ENCODE measurements at places on chromosomes 5 and 9.

DNA sequence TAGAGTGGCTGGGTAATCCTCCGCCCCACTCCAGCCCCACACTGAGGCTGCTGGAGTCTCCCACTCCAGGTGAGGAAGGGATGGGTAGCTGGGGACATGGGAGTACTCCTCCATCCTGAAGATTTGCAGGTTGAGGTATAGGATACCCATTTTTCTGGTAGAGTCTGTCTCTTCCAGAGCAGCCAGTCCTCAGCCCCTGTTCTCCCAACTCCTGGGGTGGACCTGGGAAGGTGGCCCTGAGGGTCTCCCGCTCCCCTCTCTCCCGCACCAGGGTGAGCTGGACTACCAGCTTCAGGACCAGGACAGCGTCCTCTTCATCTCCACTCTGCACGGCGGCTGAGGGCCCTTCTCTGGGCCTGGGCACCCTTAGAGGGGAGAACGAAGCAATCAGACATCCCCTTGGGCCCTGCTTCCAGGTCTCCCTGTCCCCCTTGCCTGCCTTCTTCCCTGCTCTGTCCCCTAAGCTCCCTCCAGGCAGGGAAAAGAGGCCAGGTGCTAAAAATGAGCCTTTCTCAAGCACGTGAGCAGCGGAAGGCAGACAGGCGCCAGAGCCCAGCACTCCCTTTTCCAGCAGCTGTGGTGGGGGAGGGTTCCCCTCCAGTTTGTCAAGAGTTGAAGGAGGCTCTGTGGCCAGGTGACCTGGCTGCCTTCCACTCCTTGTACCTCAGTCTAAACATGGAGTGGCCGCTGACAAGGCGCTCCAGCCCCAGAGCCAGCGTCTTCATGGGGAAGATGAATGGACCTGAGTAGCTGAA, 18.4 kb downstream of the URM1 start:
- DNase-seq, result no peak

DNA sequence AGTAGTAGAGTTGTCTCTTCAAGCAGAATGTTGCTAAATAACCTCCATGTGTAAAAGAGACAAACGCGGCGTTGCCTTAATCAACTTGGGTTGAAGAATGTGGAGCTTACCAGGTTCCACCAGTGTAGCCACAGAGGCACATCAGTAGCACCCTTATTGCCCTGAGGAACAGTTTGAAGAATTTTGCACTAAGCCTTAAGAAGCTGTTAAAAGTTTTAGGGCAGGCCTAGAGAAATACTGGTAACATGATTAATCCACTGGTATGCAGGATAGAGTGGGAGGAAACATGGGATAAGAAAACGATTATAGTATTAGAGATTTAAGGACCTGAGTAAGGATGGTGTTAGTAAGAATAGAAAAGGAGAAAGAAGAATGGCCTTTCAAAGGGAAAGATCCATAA, 100.6 kb downstream of the ZCCHC7 start:
- peak; percentile 29 for DNase-seq

DNA sequence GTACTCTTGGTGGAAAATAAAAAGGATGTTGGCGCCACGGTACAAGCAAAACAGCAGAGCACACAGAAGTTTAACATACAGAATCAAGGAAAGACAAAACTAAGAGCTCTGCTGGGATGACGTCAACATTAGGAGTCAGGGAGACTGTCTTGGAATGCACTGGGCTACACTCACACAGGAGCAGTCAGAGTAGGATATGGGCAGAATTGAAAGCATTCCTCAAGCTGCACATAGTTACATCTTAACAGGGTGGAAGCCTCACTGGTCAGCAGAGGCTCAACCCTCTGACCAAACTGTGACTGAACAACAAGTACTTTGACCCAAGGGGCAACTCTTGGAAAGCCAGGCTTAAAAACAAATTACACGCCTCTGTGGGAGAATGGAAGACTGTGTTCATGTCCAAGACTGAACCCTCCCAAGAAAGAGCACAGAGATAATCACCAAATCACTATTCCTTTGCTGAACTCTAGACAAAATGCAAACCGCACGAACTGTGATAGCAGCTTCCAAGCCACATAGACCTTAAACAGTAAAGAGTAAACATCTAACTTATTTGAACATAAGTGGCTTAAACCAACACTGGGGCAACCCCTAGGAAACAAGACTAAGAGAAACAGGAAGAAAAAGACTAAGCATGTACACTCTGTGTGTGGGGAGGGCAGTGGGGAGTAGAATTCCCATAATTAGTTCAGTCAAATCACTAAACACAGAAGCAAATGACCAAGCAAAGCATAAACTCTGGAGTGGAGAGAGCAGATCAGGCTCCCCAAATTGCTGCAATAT, 772.7 kb downstream of the PRELID2 start:
- no peak for DNase-seq

DNA sequence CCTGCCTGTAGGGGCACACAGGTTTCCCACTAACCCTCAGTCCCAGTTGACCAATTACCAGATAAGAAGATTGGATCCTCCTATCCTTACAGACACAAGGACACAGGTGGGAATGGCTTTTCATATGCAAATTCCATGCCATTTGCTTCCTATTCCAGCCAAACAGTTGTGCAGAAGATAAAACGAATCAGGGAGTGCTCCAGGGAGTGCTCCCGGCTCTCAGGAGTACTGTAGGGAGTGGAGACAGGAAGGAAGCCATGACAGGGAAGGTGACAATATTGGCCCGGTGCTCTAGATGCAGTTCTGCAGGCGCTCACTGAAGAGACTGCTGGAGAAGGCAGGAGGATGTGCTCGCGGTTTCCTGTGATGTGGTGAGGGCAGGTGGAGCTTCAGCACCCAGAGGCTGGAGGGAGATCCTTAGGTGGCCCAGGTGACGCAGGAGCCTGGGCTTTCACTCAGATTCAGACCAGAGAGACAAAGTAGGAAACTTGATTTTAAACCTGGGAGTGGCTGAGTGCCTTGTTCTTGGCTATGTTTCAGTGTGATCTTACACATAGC, 260.0 kb downstream of the AUH start:
- DNase-seq, result no peak

DNA sequence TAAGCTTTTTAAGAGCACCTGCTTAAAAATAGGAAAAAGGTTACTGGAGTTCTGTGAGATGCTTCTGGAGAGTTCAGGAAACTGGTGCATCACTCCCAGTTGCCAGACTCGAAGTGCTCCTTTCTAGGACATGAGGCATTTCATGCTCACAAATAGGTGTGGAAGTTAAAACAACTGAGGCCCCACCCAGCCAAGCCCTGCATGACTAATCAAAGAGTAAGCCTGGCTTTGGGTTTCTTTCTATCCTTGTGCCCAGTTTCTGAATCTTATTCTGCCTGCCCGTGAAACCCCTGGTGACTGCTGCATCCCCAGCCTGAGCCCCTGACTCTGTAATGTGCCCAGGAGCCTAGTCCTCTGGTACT, 7.7 kb downstream of the SPINK9 start:
- DNase-seq, result no peak

DNA sequence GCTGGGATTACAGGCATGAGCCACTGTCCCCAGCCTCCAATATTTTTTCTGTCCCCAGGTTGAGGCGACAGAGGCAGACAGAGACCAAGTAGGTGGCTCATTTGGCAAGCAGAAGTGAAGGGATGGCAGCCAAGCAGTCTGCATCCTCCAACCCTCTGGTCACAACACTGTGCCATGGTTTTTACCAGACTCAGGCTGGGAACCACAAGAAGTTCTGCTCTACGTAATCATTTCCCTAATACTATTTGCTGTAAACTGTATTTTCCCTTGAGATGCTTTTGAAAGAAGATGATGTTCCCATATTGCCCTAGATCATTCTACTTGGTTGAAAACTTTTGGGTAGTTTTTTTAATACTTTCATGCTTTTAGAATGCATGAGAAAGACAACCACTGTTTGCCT, 40.5 kb downstream of the PTTG1 start:
- DNase-seq, result no peak

DNA sequence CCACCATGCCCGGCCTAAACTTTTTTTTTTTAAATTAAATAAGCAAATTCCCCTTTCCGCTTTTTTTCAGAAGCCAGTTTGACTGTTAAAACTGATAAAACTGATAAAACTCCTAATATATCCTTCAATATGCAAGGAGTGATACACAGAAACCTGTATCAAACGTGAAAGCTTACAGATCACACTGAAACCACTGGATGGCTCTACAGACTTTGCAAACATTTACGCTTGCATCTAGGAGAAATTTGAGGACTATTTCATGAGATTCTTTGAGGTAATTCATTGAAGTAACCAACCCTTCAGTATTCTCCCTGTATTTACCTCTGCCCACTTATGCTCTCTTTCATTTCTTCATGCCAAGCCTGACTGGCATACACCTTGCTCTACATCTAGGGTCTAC, 40.6 kb upstream of the CHD1 start:
- DNase-seq, result no peak

DNA sequence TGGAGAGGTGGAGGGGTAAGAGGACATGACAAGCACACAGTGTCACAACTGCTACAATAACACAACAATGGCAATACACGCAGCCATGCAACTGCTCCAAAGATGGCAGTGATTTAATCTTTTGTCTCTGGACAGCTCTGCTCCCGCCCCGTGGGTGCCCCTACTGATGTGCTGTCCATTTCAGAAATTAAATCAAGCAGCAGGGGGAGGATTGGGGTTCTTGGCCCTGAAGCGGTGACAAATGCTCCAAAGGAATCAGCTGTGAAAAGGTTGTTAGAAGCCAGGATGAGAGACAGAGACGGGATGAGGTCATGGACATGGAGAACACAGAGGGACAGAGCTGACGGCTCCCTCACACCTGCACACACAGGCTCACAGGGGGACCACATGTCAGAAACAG, 22.6 kb downstream of the CNTFR start:
- DNase-seq, result no peak

DNA sequence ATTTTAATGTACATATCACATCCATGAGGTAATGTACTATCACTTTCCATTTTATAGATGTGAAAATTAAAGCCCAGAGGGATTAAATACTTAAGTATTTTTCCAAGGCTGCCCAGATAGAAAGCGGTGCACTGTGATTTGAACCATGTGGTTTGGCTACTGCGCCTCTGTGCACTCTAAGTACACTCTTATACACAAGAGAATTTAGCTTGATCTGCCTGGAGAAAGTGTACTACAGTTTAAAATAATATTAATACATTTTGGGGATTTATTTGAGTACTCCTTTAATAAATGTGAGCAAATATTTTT, 360.4 kb upstream of the ACTBL2 start:
- no peak for DNase-seq

- DNase-seq, result no peak
Observed at GRCh38 chr9:109440117-109440515, 58.0 kb downstream of the PTPN3 start.

- no peak for DNase-seq
Observed at GRCh38 chr5:76714751-76715485, 1.0 kb upstream of the F2R start.

GRCh38 chr5:42520957-42521356, 97.7 kb downstream of the GHR start:
- no peak for DNase-seq

DNA sequence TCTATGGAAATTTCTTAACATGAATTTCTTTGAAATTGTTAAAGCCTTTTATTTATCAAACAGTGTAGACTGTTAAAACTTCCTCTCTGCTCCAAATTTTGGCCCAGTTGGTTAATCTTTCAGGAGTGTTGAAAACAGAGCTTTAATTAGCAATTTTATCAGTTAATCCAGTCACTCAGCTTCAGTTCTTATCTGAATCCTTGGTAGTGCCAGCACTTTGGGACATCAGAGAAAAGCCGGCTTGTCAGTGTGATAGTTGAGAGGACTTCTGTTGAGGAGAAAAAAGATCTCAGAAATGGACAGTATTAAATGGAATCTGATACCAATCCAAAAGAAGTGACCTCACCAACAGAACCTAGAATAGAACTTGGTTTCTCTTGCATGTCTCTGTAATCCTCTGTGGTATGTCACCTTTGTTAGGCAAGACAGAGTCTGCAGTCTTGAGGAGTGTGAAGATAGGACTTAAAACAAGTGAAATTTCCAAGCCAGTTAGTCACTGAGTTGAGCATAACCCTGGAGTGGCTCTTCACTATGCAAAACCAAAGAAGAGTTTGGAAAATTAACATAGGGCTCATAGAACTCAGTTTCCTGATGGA, 251.8 kb downstream of the NNT start:
- DNase-seq, result no peak

- DNase-seq, result peak; percentile 48
Observed at GRCh38 chr5:137778772-137779564, 24.8 kb upstream of the HNRNPA0 start.

DNA sequence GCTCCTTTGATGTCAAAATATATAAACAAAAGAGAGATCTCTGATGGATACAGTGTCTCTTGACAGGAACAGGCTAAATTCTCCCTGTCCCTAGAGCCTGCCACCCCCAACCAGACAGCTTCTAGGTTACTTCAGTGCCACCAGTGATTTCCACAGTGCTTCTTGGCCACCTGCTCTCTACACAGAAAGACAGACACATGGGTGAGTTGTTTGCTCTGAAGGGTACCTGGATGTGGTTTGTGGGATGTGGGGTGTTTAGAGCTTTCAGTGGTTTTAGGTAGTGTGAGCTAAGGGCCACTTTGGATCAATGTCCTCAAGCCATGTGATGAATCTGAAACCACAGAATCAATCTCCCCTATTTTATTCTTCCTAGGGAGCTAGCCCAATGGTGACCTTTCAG, 125.4 kb downstream of the ANKRD18B start:
- no peak for DNase-seq

- DNase-seq, result no peak
Observed at GRCh38 chr9:131693651-131694597, 46.0 kb downstream of the RAPGEF1 start.

DNA sequence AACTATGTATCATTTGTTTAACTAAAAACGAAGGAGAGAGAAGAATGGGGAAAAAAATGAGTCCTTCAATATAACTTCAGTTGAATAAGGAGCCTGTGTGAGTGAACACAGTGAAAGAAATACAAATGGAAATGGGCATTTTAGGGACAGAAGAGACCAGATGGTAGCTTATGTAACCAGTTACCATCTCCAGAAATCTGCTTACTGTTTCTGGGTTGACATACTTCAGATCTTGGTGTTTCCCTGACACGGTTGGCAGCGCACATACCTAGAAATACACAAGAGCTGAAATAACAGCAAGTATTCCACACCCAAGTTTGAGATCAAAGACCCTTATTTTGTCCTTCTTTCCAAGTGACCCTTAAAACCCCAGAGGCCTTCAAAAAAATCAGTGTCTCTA, 14.9 kb upstream of the GFRA3 start:
- no peak for DNase-seq

GRCh38 chr5:67259548-67260215, 63.1 kb upstream of the CD180 start:
- DNase-seq, result no peak

DNA sequence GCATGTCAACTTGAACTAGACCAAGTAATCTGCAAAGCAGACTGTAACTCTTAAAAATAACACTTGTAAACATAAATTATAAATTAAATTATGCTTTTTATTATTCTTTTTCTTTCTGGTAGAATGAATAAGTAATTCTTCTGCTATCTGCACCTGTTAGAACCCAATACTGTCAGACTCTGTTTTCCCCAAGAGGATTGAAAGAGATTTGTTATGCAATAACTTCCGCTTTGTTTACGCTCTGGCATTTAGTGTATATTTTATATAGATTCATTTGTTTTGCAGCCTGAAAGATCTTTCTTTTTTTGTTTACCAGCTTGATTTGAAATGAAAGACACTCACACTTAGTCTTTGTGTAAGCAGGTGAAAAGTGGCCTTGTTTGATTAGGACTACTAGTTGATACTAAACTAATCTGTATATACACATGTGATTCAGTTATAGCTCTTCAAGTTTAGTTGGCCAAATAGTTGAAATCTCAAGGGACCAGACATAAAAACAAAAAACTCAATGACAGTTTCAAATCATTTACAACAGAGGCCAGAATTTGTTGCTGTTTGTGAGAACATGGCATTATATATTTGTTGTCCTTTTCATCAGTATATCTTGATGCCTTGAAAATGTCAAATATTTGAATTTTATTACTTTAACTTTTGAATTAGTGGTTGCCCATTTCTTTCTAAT, 155.8 kb downstream of the PBX3 start:
- DNase-seq, result no peak

Measured in fibroblast of skin of right biceps (primary cell).